ENCODE measurements at places on chromosomes 4 and X.

- peak; percentile 79 for DNase-seq
These were observed at the start of gene TMEM131L for GRCh38 chr4:153466081-153466948. TMEM131L (plus strand) TSS chr4:153466360; CDS start chr4:153466398, 38 bp downstream.

- no peak for DNase-seq
These were observed 723.9 kb downstream of the FAT4 start for GRCh38 chr4:126038502-126039144.

DNA sequence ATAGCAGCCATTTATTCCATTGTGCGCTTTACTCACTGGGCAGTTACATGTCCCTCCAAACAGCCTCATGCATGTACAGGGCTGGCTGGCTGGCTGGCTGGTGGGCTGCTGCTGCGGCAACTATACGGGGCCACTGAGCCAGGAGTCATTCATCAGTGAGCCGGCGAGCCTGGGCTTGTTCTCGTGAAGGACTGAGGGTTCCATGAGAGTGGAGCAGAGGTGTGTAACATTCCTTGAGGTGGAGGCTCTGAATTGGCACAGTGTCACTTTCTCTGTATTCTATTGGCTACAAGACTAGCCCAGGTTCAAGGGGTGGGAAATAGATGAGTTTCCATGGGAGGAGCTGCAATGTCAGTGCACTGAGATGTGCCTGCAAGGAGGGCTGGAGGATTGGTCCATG is 89.1 kb downstream of the ARHGAP10 start:
- DNase-seq: no peak

DNA sequence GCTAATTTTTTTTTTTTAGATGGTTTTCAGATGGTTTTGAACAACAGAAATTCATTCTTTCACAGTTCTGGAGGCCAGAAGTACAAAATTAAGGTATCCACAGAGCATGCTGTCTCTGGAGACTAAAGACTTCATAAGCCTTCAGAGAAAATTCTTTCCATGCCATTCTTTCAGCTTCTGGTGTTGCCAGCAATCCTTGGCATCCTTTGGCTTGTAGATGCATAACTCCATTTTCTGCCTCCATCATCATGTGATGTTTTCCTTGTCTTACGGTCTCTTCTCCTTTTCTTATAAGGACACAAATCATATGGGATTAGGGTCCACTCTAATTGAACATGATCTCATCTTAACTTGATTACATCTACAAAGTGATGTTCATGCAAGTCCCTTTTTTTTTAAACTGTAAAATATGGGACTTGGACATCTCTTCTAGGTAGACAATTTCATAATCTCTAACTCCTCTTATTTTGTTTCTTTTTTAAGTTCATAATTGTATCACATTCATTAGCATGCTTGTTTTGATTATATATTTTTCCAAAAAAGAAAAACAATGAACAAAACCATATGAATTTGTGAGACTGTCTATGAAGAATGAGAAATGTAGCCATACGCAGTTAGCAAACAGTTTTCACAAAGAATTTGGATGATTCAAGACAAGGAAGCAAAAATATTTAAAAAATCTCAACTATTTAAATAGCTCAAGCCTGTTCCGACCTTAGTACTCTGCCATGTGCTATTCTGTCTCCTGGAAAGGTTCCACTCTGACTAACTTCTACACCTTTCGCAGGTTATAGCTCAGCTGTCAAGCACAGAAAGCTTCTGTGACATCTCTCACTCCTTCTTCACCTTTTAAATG is 53.1 kb upstream of the GIMD1 start:
- DNase-seq: peak; percentile 8

DNA sequence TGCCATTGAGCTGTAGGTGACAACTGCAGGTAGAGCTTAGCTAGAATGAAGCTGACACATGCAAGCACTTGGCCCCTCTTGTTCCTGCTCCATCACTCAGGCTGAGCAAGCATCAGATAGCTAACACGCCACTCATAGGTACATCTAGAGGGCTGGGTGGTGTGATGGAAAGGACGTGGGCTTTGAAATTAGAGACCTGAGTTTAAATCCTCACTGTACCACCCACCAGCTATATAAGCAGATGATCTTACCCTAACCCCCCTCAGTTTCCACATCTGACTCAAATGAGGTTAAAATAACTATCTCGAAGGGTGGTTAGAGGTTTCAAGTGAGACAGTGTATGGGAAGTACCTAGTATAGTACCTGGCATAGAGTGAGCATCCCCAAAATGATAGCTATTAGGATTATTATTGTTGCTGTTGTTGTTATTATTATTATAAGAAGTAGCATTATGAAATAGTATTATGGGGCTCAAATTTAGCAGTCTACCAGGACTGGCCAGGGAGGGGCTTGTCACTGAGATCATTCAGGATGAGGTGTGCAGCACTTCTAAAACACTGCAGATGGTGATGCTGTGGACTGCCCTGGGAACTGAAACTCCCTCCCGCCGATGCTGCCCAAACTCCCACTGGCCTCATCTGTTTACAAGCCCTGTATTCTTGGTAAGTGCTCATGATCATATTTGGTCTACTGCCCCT is 59.0 kb downstream of the REELD1 start:
- no peak for DNase-seq

Data from skin of body (tissue), 3 donors.